Stimulated activated CD8-positive, alpha-beta memory T cell treated with anti-CD3 and anti-CD28 coated beads, Interleukin-4, amount 100 ng/mL, for 1 hour (primary cell): ENCODE measurements at places on chromosomes 6 and 20.

DNA sequence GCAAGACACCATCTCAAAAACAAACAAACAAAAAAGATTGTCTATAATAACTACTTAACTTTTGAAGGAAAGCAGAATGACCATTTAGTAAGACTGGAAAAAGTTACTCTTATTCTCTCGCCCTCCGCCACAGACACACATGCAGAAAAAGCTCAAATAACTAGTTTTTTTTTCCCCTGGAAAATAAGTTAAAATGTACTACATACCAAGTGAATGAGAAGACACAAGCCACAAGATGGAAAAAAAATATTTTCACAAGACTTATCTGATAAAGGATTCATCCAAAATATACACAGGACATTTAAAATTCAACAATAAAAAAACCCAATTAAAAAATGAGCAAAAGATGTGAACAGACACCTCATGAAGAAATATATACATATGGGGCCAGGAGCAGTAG, 31.9 kb downstream of the NUDT3 start:
- no peak for DNase-seq

DNA sequence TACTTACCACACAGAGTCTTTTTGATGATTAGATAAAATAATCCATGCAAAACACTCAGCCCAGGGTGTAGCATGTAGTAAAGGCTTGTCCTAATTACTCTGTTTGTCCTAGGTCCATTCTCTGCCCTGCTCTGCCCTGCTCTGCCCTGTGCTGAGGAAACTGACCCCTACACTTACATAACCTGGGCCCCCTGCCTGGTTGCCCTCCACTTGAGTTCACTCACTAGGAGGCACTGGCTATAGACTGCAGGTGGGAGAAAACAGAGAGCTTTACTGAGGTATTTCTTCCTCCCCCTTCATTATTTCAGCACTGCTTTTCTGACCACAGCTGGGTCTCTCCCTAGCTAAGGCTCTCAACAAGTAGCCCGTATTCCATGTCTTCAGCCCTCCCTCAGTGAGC, 70.9 kb upstream of the TBX18 start:
- DNase-seq = no peak

GRCh38 chr6:74733830-74734620, 471.8 kb downstream of the COL12A1 start:
- no peak for DNase-seq

GRCh38 chr20:22411627-22412450, 172.5 kb downstream of the FOXA2 start:
- no peak for DNase-seq

DNA sequence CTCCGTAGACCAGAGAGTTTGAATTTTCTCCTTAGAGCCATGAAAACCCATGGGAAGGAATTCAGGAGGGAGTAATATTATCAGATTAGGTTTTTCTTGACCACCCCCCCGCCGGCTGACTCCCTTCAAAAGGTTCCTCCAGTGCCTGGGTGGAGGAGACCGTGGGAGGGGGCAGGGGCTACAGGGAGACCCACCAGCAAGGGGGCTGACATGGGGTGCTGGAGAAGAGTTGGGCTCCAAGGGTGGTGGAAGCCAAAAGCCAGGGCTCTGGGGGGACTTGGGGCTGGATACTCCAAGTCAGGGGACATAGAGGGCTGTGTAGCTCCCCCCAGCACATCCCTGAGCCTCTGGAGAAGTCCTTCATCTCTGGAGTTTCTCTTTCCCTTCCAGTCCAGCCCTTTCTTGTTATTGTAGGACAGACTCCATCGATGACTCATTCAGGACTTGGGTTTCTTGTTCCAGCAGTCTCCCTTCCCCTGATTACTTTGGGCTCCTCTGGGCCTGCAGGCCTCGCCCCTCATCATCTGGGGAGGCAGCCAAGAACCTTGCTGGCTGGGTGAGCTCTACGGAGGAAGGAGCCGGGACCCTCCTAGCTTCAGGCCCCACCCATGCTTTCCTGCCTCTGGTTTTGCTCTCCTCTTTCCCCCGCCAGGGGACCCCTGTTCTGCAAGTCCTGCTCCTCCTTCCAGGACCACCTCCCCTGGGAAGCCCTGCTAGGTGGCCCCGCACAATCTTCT, 10.5 kb upstream of the KIAA1755 start:
- DNase-seq = no peak

DNA sequence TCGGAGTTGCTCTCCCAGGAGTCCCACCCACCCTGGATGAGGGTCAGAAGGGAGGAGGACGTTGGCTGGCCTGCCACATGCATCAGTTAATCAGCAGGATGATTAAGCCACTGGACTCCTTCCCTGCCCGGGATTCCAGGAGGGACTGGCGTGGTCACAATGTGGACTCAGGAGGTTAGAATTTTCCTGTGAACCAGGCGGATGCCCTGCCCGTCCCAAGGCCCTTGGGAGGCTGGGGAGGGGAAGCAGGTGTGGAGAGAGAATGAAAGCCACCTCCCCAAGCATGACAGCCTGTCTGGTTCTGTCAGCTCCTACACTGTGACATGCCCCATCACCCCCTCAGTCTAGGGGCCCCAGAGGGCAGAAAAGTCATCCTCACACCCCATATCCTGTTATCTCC, 11.6 kb upstream of the ITPR3 start:
- DNase-seq = no peak

DNA sequence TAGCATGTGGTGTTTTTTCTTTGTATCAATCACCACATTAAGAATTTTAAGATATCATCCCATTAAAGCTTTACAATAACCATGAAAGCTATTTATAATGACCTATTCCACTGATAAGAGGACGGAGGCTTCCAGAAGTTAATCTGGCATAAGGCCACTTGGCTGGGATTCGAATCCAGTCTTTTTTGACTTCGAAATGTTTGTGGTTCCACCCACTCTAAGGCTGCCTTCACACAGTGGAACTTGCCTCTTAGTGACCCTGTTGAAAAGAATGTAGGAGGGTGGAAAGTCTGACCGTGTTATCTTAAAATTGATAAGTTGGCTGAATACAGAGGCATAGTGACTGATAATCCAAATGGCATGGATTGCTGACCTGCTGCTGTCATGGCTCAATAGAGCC, 959.7 kb downstream of the KIF16B start:
- DNase-seq = no peak
